ENCODE measurements at places on chromosomes 5 and 9.

- DNase-seq, result no peak
Observed at GRCh38 chr5:141944076-141944475, 13.9 kb downstream of the PCDH12 start.

DNA sequence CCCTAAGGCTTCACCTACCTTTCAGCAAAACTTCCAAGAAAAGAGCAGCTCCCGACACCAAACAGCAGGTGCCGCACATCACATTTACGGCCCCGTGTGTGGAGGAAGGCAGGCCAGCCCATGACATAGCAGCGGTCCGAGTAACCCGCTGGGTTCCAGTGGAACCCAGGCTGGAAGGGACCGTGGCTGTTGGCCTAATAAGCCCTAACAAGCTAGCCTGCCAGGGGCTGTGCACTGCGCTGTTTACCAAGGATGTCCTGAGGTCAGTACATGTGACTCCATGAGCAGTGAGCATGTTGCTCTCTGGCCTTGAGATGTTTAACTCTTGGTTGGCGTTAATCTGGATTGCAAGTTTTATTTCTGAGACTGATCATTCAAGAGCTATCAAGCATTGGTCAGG, 131.5 kb downstream of the FSTL4 start:
- DNase-seq, result no peak

DNA sequence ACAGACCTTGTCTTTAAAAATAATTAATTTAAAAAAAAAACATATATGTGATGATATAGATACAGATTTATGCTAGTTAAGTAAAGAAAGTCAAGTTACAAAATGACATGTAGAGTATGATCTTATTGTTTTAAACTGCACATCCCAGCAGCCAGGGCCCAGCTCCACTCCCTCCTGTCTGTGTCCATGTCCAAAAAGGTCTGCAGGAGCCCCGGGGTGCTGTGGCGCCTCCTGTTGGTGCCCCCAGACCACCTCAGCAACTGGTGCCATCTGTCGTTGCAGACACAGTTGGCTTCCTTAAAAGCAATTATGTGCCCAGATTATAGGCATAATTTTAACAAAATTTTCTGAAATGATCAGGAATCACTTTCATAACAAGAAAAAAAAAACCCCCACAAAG, 33.3 kb downstream of the IPPK start:
- DNase-seq, result no peak

GRCh38 chr9:95422650-95423049, 94.1 kb downstream of the PTCH1 start:
- no peak for DNase-seq

DNA sequence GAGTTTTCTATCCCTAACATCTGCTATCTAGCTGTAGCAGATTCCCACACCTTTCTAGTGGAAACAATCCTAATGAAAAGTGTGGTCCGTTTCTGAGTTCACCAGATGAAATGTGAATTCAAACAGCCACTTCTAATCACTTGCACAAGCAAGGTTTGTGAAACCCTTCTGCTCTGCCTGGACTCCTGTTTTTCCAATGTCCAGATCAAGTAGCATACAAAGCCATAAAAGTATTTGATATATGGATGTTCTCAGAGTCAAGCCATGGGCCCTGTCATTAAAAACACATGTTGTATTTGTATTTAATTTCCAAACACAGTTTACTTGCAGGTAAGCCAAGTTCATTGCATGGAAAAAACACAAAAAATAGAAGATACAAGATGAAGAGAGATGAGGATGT, 570.4 kb downstream of the NR2F1-AS1 start:
- no peak for DNase-seq

DNA sequence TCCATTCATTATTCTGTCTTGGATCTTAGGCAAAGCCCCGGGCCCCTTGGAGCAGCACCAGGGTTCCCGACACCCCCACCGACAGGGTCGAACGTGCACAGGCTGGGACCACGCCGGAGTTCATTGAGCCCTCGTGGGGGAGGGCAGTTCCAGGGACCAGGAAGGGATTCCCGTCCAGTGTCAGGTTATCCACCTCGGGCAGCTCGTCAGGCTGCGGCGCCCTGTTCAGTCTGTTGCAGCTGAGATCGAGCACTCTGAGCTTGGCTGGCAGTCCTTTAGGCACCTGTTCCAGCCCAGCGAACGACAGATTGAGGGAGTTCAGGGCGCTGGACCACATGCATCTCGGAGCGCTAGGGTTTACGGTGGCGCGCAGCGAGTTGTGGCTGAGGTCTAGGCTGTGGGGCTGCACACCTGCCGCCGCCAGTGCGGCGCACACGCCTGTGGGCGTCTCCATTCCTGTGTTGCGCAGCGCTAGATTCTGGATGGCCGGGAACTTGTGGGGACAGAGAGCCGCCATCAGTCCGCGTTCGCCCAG, 1.1 kb downstream of the CD14 start:
- no peak for DNase-seq

DNA sequence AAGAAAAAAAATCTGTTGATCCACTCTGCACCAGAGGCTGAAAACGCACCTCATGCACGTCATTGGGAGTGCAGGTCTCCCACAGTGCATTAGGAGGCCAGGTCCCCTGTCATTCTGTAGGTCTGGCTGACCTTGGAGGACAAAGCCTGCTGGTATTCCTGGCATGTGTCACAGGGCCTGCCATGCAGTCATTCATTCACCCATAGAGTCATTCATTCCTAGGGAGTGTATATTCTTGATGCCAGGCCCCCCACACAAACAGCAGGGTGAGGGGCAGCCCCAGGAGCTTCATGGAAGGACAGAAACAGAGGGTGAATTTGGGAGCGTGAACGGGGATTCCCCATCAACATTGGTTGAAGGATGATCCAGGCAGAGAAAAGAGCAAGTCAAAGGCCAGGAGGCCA, 2.2 kb downstream of the GBGT1 start:
- DNase-seq, result no peak

- DNase-seq, result no peak
Observed at GRCh38 chr5:132426525-132427138, 57.1 kb downstream of the SLC22A5 start.

- DNase-seq, result no peak
Observed at GRCh38 chr5:171650597-171650996, 135.0 kb upstream of the SMIM23 start.

GRCh38 chr5:119655061-119655460, 25.7 kb downstream of the FAM170A start:
- no peak for DNase-seq

DNA sequence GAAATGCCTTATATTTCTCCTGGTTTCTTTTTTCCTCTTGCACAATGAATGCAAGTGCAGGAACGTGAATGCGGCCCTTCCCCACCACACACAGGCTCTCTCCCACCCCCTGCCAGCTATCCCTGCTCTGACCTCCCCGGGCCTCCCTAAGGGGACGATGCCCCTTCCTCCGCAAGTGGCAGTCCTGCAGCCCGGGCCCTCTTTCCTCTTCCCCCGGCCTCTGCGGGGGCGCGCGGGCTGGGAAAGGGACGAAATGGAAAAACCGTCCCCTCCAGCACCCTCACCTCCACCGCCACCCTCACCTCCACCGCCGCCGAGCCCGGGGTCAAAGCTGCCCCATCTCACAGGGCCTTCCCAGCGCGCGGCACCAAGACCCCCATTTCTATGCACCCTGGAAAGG, 44.7 kb downstream of the GAS1 start:
- no peak for DNase-seq
